ENCODE measurements at places on chromosomes 16 and 17.

DNA sequence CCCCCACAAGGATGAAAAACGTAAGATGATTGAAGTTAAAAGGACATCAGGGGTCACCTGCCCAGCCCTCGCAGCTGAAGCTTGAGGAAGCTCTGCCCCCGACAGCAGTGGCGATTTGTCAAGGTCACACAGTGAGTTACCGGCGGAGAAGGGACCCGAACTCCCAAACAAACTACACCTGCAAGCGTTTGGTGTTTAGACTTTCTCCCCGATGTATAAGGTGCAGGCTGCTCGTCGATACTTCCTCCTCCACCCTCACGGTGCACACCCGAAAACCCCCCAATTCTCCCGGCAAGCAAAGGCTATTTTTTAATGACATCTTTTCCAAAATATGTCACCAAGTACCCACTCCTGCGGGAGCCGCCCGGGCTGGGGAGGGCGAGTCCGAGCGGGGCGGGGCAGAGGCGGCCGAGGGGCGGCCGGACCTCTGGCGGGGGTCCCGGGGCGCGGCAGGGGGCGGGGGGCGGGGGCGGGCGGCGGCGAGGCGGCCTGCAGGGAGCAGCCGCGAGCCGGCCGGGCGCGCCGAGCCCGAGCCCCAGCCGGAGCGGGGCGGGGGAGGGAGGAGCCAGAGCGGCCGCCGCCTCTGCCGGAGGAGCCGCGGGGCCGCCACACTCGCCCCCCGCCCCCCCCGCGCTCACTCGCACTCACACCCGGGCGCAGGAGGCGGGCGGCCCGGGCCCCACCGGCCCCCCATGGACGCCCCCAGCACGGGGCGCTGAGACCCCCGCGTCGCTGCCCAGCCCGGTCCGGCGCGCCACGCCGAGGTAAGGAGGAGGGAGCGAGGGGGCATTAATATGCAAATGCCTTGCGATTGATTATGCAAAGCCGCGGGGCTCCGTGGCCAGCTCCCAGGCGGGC, at the start of gene THRA:
THRA (plus strand) TSS at position 637 of the 858 bp plus-strand sequence. CDS start 11,524 bp downstream, outside the sequence.
- peak; percentile 79 for DNase-seq

DNA sequence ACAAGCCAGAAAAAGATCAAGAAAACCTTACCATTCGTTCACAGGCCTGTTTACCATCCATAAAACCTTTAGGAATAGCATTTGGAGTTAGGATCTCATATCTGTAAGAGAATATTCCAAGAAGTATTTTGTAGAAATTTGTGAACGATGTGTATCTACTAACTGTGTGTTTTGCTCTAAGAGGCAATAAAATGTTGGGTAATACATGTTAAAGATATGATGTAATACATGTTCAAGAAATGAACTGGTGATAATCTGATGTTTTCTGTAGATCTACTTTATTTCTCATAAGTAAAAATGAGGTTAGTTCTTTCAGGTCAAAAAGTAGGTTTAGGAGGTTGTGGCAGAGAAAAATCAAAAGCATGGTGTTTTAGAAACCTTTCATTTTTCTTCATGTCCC, 83.2 kb downstream of the NDEL1 start:
- no peak for DNase-seq

DNA sequence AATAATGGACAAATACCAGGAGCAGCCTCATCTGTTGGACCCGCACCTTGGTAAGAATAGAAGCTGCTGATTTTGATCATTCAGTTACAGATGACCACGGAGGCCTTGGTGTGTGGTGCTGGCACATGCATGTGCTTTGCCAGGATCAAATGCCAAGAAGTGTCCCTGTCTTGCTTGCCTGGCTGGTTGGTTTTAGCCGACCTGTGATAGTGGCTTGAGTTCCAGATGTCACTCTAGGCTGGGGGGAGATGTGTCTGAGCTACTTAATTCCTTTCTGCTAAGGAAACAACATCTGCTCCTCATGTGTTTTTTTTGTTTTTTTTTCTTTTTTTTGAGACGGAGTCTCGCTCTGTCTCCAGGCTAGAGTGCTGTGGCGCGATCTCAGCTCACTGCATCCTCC, 4.3 kb downstream of the TBCD start:
- DNase-seq = no peak

DNA sequence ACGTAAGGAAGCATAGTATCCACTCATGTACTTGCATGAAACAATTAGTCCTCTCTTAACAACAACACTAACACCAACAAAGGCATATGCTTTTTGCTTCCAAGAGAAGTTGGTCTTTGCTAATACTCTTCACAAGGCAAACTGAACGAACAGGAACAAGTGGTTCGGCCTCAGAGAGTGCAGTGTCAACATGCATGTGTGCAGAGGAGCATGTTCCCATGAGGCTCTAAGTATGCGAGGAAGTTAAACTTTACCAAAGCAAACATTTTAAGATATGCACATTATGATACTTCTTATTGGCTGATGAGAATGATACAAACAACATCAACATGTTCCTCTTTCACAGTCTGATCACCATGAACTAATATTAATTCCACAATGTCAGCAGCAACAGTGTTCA, 285.3 kb upstream of the IRX5 start:
- no peak for DNase-seq

DNA sequence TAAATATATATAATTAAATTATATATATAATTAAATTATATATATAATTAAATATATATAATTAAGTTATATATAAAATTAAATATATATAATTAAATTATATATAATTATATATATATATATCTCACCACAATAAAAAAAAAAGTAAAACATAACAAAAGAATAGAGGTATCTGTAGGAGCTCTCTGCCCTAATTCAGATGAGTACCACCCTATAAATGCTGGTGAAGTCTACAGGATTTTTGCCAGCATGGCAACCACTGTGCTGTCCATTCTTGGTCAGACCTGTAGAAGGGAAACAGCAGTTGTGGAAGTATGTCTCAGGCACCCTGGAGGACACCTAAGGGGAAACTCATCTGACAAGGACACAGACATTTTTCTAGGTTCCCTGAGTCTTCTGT, 259.7 kb downstream of the PRKCA start:
- DNase-seq = no peak

GRCh38 chr17:55159251-55159650, 105.5 kb upstream of the HLF start:
- DNase-seq = no peak

DNA sequence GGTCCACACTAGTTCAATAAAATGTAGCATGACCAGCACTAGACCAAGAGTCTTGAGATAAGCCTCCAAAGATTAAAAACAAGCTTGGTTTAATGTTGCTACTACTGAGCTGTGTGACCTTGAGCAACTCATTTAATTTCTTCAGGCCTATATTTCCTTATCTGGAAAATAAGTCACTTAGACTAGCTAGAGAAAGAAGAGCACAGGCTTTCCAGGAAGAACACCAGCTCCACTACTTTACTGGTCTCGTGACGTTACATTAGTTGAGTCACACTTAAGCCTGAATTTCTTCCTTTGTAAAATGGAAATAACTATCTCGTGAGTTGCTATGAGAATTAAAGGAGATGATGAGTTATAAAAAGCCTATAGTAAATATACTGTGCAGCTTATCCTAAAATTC, 5.4 kb downstream of the HELZ start:
- DNase-seq = no peak

DNA sequence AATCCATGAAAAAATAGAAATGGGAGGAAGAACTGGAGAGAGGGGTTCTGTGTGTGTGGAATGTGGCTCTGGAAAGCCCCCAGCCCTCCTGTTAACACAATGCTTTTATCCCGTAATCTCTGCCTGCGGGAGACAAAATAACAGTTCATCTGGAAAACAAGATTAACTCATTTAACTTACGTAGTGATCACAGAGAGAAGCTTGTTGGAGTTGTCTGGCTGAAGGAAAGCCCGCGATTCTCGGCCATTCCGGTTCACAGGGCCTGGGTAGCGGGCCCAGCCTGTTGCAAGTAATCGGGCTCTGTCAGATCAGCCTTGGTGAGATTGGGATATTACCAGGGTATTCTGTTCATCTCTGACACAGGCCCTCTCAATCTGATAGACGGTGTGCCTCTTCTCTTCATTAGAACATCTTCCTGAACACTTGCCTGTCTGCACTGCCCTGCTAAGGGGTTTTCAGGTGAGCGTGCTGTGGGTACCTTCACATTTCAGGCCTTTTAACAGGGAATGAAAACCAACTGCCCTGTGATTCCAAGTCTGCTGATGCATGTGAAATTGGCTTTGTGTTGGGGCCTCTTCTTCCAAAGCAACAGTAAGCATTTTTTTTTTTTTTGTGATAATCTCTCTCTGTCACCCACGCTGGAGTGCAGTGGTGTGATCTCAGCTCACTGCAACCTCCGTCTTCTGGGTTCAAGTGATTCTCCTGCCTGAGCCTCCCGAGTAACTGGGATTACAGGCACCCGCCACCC, 609.9 kb downstream of the WWOX start:
- DNase-seq = no peak

DNA sequence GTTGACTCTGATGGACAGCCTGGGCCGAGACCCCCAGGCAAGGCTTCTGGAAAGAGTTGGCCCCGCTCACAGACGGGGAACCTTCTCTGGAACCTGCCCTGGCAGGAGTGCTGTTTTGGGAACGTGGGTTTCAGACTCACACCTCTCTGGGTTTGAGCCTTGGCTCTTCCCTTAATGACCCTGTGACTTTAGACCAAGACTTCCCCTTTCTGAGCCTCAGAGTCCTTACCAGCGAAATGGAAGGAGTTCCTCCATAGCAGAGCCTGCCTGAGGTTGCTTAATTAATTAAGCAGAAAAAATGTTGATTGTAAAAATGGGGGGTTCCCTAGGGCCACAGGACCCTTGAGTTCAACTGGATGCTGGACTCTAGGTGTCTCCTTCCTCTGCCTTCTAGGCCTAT, 408.2 kb downstream of the SEC14L1 start:
- no peak for DNase-seq

DNA sequence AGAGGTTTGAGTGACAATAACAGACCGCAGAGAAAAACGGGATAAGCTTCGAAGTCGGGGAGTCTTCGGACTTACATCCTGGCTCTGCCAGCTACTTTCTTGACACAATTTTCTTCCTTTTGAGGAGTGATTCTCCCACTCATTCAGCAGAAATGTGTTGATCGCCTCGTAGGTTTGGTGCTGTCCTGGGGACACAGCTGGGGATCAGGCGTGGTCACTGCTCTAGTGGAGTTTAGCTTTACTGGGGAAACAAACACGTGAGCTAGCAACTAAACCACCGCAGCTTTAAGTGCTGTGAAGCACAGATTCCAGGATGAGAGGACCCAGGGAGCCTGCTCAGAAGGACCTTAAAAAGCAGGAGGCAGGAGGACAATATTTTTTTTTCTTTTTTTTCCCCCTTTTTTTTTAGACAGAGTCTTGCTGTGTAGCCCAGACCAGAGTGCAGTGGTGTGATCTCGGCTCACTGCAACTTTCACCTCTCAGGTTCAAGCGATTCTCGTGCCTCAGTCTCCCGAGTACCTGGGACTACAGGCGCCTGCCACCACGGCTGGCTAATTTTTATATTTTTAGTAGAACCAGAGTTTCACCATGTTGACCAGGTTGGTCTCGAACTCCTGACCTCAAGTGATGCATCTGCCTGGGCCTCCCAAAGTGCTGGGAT, 858 bp downstream of the NUBP1 start:
- DNase-seq = no peak

- DNase-seq = no peak
Observed at GRCh38 chr16:3164121-3164991, 23.6 kb upstream of the OR1F1 start.

GRCh38 chr16:54422159-54422558, 135.6 kb upstream of the IRX3 start:
- DNase-seq = no peak

DNA sequence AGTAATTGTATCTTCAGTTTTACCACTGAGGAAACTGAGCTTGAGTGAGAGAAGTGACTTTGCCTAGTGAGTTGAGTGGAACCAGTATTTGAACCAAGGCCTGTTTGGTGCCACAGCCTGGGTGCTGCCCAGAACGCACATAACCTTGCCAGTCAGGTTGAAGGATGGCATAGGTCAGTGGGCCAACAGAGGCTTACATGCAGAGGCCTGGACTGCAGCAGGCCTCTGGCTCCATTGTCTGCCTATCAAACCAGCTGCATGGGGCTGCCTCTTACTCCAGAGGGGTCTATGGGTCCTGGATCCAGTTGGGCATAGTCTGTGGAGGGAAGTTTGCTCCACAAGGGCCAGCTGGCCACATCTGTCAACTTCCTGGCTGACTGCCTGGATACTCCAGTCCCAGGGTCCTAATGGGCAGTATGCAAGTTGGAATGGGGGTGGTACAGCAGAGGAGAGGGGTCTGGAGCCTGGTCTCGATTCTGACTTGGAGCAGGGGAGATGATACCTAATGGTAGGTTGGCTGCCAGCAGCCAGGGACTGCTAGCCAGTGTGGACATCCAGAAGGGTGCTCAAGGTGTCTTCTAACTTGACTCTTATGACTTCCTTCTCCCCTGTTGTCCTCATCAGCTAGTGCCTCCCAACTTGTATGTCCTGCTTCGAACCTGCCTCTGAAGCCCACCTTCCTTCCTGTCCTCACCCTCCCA, 11.1 kb upstream of the RNF112 start:
- no peak for DNase-seq

DNA sequence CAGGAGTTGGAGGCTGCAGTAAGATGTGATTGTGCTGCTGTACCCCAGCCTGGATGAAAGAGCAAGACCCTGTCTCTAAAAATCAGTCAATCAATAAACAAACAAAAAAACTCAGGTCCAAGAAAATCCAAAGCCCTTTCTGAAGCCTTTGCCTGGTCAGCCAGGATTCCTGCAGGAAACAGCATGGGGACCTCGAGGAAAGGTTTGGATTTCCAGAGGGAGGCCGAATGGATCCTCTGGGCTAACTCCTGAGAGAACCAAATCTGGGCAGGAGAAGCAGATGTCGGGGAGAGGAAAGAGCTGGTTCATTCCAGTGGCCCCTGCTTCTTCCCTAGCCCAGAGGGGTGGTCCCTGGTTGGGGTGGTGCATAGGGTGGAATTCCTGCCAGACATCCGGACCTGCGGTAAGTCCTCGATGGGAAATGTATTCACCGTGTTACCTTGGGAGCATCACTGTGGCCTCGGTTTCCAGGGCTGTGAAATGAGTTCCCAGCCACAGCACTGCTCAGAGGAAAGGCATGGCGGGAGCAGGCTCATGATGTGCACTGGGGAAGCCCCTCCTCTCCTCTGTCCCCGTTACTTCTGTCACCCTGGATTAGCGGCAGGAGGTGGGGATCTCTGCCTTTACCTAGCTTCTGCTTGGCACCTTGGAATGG, 75.1 kb downstream of the CYLD start:
- DNase-seq = no peak

- no peak for DNase-seq
Observed at GRCh38 chr17:80499961-80500665, 23.7 kb upstream of the NPTX1 start.

DNA sequence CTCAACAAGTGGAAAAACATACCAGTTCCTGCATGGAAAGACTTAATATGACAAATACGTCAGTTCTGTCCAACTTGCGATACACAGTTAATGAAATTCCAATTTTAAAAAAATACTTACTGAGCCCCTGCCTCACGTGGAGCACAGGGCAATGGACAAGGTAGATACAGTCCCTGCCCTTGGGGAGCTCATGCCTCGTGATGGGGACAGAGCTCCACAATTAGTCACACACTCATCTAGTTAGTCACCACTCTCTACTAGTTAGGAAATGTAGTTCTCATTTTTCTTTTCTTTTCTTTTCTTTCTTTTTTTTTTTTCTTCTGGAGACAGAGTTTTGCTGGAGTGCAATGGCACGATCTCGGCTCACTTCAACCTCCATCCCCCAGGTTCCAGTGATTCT, 74.7 kb upstream of the CDH5 start:
- no peak for DNase-seq
